Activated CD4-positive, CD25-positive, alpha-beta regulatory T cell treated with anti-CD3 and anti-CD28 coated beads, Interleukin-2, amount 50 U/mL, for 72 hours (primary cell): ENCODE measurements at places on chromosomes 6 and 20.
A peak's percentile ranks its signal among the peaks of the same experiment; 100 is the strongest.

DNA sequence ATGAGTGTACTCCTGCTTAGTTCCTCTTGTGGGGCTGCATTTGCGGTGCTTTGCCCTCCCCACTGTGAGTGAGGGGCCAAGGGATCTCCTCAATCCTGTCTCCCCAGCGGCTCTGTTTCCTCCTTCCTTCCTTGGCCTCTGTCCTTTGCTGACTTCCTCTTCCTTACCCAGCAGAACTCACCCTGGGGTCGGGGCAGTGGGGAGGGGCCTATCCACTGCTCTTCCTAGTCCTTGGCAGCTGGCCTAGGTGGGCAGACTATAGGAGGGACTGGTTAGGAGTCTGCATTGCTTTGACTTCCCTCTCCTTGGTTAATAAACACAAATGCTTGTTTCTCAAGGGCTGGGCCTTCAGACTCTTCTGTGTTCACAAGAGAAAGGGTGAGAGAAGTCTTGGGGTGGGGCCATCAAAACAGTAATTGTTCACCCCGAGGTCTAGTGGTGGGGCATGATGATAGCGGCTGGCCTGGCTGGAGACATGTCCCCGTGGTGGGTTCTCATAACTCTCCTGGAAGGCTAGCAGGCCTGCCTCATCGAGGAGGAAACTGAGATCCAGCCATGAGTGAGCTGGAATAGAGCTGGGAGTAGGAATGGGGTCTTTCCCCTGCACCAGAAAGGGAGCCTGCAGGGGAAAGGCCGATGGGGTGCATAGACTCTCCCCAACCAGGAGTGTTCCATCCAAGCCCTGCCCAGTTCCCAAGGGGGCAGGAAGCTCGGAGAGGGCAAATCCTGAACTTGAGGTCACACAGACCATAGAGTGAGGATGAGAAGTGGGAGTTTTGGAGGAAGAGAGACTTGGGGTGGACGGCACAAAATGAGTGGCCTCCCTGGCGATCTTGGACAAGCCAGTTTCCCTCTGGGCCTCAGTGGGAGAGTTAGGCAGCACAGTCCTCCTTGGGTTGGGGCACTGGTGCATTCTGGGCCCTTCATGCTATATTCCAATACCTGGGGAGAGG, 12.7 kb downstream of the FAM110A start:
- no peak for DNase-seq

GRCh38 chr6:56393615-56394612, 146.5 kb upstream of the COL21A1 start:
- no peak for DNase-seq

DNA sequence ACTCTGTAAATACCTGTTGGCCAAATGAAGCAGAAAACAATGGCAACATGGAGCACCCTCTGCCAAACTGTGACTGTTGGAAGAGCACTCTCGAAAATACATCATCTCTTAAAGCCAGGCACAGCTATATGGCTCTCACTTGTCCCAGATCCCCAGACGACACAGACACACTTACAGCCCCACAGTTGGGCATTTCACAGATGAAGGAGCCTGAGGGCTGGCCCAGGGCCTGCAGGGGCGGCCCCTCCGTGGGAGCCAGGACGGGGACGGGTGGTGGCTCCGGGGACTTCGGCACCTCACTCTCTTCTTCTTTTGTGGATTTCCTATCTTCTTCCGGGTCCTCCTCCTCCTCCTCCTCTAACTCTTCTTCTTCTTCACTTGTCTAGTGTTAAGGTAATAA, 18.4 kb upstream of the MRPS10 start:
- DNase-seq: peak; percentile 13

GRCh38 chr20:14522595-14522994, 185.2 kb upstream of the FLRT3 start:
- no peak for DNase-seq

- DNase-seq: no peak
These were observed 5.6 kb downstream of the SLC17A5 start for GRCh38 chr6:73648166-73648565.

GRCh38 chr20:13683833-13684232, 45.1 kb upstream of the TASP1 start:
- DNase-seq: no peak

- DNase-seq: no peak
These were observed 525 bp downstream of the NCOA7 start for GRCh38 chr6:125791151-125791819.
